ENCODE measurements at places on chromosomes 5 and 9.

- no peaks in the 10 kb centered on the region for H3K36me3 ChIP-seq
- H3K27ac ChIP-seq, result no peak overlapping the region
- no peaks in the 10 kb centered on the region for H3K4me1 ChIP-seq
- H3K4me3 ChIP-seq, result no peak overlapping the region
Observed at GRCh38 chr5:33649549-33650482, 209.1 kb downstream of the TARS1 start.

GRCh38 chr9:129204840-129205239 is 26.8 kb upstream of the IER5L start:
- peaks cover 3% of the 10 kb centered on the region for H3K4me1 ChIP-seq
- no peak overlapping the region for H3K4me3 ChIP-seq
- H3K27me3 ChIP-seq, result peaks cover 7% of the 10 kb centered on the region
- no peaks in the 10 kb centered on the region for H3K36me3 ChIP-seq

GRCh38 chr9:107273634-107274033 is 9.4 kb upstream of the RAD23B start:
- H3K36me3 ChIP-seq, result no peaks in the 10 kb centered on the region
- no peaks in the 10 kb centered on the region for H3K27me3 ChIP-seq
- no peak overlapping the region for H3K4me3 ChIP-seq
- no peak for DNase-seq
- no peaks in the 10 kb centered on the region for H3K4me1 ChIP-seq

GRCh38 chr9:106921341-106921899 is 58.5 kb downstream of the ZNF462 start:
- no peak overlapping the region for H3K4me3 ChIP-seq
- H3K36me3 ChIP-seq, result peaks cover 38% of the 10 kb centered on the region
- DNase-seq, result no peak
- H3K27me3 ChIP-seq, result no peaks in the 10 kb centered on the region
- peaks cover 8% of the 10 kb centered on the region for H3K4me1 ChIP-seq

DNA sequence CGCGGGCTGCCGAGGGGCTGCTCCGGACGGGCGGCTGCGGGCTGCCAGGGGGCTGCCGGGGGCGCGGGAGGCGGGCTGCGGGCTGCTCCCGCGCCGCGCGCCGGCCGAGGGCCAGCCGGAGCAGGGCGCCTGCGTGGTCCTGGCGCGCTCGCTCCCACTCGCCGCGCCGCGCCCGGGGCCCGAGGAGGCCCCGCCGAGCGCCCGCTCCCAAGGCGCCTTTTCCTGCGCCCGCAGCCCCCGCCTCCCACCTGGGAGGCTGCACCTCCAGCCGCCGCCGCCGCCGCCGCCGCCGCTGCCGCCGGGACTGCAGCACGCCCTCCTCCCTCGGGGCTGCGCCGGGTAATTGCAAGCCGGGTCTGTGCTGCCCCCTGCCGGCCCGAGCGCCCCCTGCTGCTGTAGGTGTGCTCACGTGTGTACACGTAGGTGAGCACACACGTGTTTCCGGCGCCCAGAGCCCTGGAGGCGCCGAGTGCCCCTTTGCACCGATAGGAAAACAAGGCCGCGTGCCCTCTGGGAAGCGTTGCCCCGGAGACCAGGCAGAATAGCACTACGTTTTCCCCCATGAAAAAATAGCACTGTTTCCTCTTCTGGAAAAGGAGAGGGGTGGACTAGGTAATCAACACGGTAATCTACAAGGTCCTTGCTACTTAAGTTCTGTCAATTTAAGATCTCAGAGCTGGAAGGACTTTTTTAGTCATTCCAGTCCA is at the start of gene EPB41L4B:
EPB41L4B (minus strand) TSS at position 318 of the 707 bp plus-strand sequence. CDS start 613 bp downstream, outside the sequence.
- H3K4me3 ChIP-seq, result peak within 1 kb of the TSS; percentile 78
- H3K27ac ChIP-seq, result no peak within 1 kb of the TSS
- H3K36me3 ChIP-seq, result no peaks in the 10 kb centered on the region
- H3K4me1 ChIP-seq, result peaks cover 14% of the 10 kb centered on the region
- no peaks in the 10 kb centered on the region for H3K27me3 ChIP-seq
- peak; percentile 97 for DNase-seq

- DNase-seq, result no peak
- no peaks in the 10 kb centered on the region for H3K27me3 ChIP-seq
- H3K4me3 ChIP-seq, result no peak overlapping the region
Observed at GRCh38 chr9:108569624-108570023, 286.2 kb downstream of the ACTL7B start.

DNA sequence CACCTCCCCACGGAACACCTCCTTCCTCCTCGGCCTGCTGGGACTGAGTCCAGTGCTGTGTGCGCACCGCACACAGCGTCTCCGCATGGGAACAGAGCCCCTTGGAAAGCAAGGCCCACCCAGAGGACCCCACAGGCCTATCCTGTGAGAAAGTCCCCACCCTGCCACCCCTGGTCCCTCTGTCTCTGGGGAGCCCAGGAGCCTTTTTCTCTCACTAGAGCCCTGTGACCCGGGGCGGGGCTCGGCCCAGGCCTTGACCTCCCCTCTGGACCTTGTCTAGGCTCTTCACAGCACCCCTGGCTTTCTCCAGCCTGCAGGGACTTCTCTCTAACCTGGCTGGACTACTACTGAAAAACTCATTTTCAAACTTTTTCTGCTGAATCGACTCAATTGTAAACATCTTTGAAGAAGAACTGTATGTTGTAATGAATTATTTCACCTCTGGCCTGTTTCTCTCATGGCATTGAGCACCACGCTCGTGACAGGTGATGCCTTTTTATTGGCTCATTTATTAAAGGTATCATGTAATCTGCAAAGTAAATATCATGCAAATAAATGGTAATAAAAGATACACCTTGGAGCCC is 89.2 kb downstream of the IRX1 start:
- H3K36me3 ChIP-seq, result no peaks in the 10 kb centered on the region
- H3K27ac ChIP-seq, result no peak overlapping the region
- no peaks in the 10 kb centered on the region for H3K4me1 ChIP-seq
- no peak for DNase-seq

DNA sequence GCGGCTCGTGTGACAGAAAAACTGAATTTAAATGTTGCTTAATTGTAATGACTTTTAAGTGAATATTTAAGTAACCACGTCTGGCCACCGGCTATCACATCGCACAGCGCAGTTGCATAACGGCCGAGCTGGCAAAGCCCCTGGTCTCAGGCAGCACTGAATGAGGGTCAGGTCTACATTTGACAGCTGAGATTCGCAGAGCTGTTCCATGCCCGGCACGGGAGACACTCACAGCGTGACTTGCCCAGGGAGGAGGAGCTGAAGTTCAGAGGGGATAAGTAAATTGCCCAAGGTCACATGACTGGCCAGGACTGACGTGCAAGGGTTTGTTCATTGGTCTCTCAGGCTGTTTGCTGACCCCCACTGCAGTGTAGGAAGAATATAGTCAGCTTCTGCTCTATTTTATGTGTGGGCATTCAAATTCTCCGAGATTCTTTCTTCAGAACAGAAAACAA is 17.4 kb upstream of the COL5A1 start:
- no peaks in the 10 kb centered on the region for H3K27me3 ChIP-seq
- H3K4me1 ChIP-seq, result no peaks in the 10 kb centered on the region
- DNase-seq, result no peak

GRCh38 chr5:10578293-10578665 is 14.4 kb downstream of the ANKRD33B start:
- no peak for DNase-seq
- no peaks in the 10 kb centered on the region for H3K27me3 ChIP-seq
- H3K27ac ChIP-seq, result no peak overlapping the region
- H3K4me3 ChIP-seq, result no peak overlapping the region

DNA sequence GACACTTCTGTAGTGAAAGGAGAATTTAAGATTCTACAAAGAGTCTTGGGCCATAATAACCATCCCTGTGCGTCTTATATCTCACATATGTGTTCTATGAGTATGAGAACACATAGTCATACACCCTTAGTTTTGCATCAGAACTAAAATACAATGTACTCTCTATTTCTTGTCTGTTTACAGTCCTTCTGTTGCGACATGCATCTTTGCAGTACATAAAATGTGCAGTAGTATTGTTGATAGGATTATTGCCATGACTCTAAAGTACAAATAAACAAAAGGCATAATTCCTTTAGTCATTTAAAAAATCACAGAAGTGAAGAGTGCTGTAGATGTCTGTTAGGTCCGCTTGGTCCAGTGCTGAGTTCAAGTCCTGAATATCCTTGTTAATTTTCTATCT is 201.9 kb downstream of the NR3C1 start:
- no peaks in the 10 kb centered on the region for H3K4me1 ChIP-seq
- no peak overlapping the region for H3K4me3 ChIP-seq
- no peak for DNase-seq
- no peaks in the 10 kb centered on the region for H3K36me3 ChIP-seq

DNA sequence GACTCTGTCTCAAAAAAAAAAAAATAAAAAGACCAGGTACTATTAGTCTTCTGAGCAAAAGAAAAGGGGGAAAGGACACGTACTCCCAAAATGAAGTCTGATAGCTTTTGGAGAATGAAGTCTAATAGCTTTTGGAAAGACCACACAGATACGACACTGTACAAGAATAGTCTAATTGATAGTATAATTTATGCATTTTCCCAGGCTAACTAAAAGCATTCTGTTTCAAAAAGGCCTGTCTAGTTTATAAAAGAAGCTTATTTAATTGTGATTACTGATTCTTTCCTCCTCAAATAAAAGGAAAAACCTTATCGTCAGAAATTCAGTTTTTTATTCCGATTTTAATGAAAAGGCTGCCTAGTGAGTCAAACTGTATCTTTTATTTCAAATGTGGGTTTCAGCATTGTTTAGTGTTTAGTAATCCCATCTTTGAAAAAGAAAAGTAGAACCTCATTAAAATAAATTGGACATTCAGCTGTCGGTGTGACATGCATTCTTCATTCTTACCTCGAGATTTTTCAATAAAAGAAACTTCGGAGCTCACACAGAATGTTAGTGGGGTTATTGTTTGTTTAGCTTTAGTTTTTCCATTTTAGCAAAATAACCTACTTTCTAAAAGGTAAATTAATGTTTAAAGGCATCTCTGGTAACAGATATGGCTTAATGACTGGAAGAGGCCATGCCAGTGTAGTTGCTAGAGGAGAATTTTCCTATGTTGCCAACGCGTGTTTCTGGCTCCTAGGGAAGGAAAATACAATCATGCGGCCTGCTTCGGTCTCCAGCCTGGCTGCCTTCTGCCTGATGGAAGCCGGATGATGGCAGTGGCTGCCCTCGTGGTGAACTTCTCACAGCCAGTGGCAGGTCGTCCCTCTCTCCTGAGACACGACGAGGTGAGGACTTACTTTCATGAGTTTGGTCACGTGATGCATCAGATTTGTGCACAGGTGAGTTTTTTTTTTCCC is 70.0 kb downstream of the NLN start:
- H3K4me3 ChIP-seq, result no peak overlapping the region
- no peaks in the 10 kb centered on the region for H3K4me1 ChIP-seq
- peaks cover 28% of the 10 kb centered on the region for H3K36me3 ChIP-seq
- H3K27ac ChIP-seq, result no peak overlapping the region

GRCh38 chr9:86842573-86842972 is 104.7 kb downstream of the GAS1 start:
- H3K4me3 ChIP-seq, result no peak overlapping the region
- H3K27ac ChIP-seq, result no peak overlapping the region
- no peaks in the 10 kb centered on the region for H3K27me3 ChIP-seq
- no peak for DNase-seq
- H3K4me1 ChIP-seq, result no peaks in the 10 kb centered on the region
